ENCODE measurements at places on chromosomes 5 and 9.

DNA sequence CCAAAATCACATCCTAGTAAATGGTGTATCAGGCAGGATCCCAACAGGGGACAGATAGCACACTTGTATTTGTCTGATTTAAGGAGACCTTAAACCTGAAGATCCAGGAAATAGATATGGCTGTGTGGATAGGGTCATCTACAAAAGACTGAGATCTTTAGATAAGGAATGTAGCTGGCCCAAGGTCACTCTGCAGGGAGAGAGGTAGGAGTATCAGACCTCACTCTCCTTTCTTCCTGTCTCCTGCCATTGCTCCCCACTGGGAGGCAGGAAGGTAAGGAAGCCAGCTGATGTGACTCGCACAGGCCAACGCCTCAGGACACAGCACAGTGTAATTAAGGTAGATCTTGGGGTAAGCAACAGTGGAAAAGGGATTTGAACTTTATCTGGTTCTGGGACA lies 85.8 kb downstream of the PLPPR1 start:
- DNase-seq: no peak

DNA sequence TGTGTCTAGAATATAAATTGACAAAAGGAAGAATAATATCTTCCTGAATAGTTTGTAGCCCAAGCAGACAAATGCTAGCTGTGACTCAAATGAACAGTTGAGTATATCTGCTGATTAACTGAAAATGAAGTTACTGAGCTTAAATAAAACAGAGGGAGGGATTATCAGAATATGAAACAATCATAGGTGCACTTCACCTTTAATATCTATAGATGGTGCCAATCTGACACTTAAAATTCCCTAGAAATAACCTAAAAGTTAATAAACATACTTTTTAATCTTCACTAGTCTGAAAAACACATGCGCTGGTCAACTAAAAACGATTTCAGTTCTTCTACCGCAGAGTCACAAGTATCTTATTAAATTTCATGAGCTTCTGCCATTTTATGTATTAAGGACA lies 280.8 kb upstream of the RASA1 start:
- no peak for DNase-seq

- no peak for DNase-seq
These were observed 43.0 kb upstream of the HTR4 start for GRCh38 chr5:148697180-148697808.

- DNase-seq: peak; percentile 94
These were observed 59.1 kb downstream of the BOD1 start for GRCh38 chr5:173557123-173557903.

- no peak for DNase-seq
These were observed 177.4 kb downstream of the NSG2 start for GRCh38 chr5:174222891-174223290.

- no peak for DNase-seq
These were observed 155.1 kb upstream of the ARRDC3 start for GRCh38 chr5:91538179-91538578.

GRCh38 chr5:77743181-77743580 lies 33.0 kb downstream of the TBCA start:
- DNase-seq: no peak

DNA sequence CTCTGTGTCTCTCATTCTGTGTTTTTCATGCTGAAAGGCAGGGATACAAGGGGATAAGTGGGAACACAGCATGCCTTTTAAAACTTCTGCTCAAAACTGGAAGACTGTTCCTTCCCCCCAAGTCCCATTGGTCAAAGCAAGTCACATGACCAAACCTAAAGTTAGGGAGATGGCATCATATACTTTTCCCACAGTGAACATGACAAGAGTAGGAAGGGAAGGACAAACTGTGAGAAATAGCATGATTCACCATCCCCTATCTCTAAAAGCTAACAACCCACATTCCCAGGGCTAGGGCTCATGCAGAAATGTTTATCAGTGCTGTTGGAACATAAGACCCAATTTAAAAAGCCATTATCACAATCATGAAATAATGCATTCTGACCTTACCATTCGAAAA lies 24.2 kb upstream of the SHISAL2B start:
- no peak for DNase-seq

DNA sequence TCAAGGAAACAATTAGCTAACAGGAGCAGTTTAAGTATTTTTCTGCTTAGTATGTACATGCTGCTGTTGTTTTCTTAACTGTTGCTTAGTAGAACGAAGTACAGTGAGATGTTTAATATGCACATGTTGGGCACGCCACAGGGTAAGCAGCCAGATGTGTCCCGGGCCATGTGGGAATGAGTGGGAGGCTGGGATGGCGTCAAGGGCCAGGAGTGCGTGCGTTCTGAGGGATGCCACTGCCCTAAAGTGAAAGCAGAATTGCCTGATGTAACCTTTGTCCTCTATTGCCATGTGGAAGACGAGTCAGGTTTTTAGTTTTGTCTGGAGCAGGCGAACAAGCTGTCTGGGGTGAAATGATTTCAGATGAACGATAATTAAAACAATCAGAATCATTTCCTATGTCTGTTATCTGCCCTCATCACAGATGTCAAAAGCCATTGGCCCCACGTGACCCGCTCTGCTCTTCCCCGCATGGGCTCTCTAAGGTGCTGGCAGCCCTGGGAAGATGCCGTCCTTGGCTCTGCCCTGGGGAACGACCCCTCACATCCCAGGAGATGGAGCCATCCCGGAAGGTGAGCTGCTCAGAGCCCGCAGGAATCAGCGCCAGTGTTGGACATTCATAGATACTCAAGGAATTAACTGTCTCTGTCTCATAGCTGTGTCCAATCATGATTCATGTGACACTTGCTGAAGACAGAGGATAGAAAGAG lies 356.6 kb upstream of the IRX4 start:
- no peak for DNase-seq

GRCh38 chr5:97624886-97625285 lies 441.8 kb upstream of the RIOK2 start:
- no peak for DNase-seq

DNA sequence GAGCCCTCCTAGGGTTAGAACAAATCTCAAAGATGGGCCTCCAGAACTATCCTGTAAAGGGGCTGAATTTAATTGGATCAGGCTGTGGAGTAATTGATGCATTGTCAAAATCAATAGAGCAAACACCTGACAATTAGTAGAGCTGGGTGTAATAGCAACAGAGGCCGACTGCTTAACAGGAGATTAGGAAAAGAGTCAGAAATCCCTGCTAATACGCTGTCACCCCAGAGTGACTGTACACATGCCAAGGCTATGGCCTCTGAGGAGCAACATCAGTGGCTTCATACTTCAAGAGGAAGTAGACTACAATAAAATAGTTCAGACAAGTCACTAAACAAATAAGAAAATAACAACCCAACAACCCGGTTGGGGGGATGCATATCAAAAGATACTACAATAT lies 18.7 kb upstream of the GRPEL2 start:
- no peak for DNase-seq

DNA sequence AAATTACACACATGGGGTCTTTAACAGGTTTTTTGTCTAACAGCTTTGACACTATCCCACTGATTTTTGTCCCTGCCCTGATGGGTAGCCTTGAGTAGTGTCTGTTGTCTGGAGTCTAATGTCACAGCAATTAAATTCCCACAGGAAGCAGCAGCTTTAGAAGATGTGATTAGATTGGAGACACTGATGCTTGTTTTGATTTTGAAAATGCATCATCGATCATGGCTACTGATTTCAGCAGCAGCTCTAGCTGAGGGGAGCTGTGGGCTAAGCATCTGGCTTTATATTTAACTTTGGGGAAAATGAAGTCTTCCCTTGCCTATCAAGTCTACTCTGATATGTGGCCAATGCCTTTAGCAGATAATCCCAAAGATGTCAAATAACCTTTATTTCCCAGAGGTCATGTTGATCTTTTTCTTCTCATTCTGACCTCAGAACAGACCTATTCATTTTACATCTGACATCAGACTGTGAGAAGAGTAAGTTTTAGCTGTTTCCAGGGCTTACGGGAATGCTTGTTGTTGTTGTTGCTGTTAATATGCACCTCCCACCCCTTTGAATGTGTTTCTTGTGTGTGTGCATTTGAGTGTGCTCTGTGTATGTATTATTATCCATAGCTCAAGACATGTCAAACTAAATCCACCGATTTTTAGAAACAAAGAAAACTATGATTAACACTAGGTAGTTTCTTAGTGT lies 704.9 kb upstream of the NUDT12 start:
- DNase-seq: no peak

GRCh38 chr9:137823986-137824771 lies 53.4 kb upstream of the CACNA1B start:
- DNase-seq: no peak
